ENCODE measurements at places on chromosomes 4 and X.

DNA sequence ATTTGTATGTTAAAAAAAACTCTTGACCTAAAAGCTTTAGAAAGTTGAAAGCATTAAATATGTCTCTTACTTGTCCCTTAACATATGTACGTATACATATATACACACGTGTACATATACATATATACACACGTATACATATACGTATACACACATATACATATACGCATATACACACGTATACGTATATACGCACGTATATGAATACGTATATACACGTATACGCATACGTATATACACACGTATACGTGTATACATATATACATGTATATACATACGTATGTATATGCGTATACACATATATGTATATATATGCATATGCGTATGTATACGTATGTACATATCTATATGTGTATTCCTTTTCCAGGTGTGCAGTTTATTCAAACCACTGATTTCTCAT, 3.8 kb downstream of the KDM6A start:
- DNase-seq = no peak

DNA sequence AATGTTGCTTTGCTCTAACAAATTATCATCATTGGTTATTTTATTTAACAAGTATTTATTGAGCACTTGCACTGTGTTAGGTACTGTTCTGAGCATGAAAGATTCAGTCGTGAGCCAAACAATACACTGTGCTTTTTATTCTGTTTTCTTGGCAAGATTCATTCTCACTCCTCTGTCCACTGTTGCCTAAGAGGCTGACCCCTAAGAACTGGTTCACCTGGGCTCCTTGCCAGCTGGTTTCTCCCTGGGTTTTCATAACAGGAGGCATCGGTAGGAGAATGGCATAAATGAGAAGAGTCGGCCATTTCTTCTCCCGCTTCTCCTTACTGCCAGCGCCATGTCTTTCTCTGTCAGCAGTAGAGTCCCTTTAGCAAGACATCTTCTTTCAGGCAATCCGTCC, 243.7 kb upstream of the DIAPH2 start:
- no peak for DNase-seq

GRCh38 chrX:154818916-154819770, 13.9 kb upstream of the MPP1 start:
- no peak for DNase-seq

GRCh38 chrX:39165185-39165584, 363.9 kb downstream of the MID1IP1 start:
- no peak for DNase-seq

GRCh38 chr4:183505611-183506388, 942 bp downstream of the ING2 start:
- DNase-seq = peak; percentile 95

DNA sequence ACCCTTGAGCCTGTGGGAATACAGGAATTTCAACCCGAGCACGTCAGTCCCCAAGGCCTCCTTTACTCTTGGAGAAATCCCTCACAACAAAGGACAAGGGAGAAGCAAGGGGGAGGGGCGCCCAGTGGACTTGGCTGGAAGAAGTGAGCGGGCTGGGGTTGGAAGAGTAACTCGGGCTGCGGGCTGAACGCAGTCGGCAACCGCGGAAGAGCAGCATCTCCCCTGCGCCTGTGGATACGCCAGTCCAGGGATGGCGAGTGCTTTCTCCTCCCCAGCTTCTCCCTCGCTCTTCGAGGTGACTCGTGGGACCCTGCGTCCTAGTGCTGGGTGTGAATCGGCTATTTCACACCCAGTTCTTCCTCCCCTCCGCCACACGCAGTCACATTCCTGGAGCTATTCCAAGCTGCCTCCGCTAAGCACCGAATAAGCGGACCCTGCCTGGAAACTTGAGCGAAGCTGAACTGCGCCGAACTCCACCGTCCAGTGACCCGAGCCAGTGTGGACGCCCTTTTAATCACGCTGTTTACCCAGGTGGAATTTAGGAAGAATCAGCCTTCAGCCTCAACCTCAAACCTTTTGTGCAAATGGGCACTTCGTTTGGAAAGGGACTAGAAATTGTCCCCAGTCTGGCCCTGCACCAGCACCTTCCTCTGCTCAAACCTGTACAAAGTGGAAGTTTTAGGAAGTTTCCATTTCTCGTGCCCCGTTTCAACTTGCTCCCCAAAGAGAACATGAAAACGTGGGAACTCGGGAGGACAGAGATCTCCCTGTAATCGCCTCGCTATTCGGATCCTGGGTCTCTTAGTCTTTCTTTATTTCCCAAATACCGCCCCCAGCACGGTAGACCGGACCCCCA, 64.3 kb upstream of the WDR17 start:
- DNase-seq = peak; percentile 94

GRCh38 chrX:133005042-133005441, 46.6 kb upstream of the HS6ST2 start:
- peak; percentile 49 for DNase-seq

DNA sequence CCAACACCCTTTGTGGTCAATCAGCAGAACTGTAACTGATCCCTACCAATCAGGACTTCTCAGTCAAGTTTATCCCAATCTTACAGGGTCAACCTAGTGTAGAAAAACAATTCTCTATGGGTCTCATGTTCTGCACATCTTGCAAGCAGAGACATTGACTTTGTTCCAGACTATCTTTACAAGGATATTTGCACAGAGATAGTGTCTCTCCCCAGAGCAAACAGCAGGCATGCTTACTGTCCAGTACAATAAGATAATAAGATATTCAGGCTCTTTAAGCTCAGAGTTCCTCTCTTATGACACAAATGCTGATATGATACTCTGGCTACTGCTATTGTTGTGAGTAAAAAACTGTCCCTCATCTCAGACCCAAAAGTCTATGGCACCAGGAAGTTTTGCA, 53.2 kb downstream of the ACSL4 start:
- no peak for DNase-seq

DNA sequence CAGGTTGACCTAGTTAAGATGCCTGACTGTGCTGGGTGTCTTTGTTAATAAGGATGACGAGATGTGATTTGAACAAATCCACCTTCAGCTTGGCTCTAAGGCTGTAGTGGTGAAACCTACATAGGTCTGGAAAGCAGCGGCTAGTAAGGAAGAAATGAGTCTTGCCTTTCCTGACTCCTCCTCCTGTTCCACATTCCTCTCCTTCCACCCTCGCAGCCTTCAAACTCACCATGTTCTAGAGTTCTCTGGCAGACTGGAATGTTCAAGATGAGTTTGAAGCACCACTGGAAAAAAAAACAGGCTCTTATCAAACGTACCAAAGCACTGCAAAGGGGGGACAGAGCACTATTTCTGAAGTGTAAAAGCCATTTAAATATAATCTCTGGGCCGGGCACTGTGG, 395.4 kb downstream of the BMPR1B start:
- no peak for DNase-seq

DNA sequence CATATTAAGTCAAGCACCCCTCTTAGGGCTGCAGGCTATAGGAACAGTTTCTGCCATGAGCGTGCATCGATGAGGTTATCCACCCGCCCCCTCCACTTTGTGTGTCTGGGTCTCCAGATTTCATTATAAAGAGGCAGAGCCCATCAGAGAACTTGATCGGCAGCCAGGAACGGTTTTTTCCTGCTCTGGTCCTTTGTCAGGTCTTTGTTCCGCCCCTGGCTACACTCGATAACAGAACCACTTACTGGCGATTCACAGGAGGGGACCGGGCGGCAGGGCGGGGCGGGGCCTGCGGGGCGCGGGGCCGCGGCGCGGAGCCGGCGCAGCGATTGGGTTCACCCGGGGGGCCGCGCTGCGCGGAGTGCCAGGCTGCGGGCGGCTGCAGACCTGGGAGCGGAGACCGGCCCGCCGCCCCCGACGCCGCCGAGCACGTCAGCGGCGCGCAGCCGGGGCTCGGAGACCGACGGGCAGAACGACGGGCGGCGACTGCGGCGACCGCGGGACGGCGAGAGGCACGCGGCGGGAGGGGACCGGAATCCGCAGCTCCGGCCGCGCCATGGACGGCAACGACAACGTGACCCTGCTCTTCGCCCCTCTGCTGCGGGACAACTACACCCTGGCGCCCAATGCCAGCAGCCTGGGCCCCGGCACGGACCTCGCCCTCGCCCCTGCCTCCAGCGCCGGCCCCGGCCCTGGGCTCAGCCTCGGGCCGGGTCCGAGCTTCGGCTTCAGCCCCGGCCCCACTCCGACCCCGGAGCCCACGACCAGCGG, at the start of gene SLC10A4:
TSS of gene SLC10A4 (plus strand) at position 338 of the 771 bp plus-strand sequence. CDS start at position 557, 219 bp downstream.
- DNase-seq = peak; percentile 86

- DNase-seq = no peak
Observed at GRCh38 chr4:68445111-68445510, 2.2 kb upstream of the TMPRSS11E start.

DNA sequence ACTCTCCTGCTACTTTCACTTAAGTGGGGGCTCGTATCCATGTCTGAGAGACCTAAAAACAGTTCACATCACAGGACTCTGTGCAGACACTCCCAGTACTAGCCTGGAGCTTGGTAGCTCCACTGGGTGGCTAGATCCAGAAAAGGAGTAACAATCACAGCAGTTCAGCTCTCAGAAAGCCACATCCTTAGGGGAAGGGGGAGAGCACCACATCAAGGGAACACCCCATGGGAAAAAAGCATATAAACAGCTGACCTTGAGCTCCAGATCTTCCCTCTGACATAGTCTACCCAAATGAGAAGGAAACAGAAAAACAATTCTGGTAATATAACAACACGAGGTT, 175.8 kb downstream of the FAM13A start:
- DNase-seq = no peak

- DNase-seq = peak; percentile 48
Observed at GRCh38 chr4:80322716-80323115, 12.8 kb upstream of the CFAP299 start.
